ENCODE measurements at places on chromosomes 2 and 18. TPM values are rescaled to one million over a fixed set of nuclear protein-coding genes. Genes with fewer than 3 reads are reported as not detected.

RSAD2 gene
- not detected for total RNA-seq

SPEG gene
- total RNA-seq: 7.7 TPM

GRCh38 chr18:48594471-48595094 is 55.8 kb downstream of the CTIF start:
- peak; percentile 70 for DNase-seq

HOXD3 gene
- 1.8 TPM for total RNA-seq

DNA sequence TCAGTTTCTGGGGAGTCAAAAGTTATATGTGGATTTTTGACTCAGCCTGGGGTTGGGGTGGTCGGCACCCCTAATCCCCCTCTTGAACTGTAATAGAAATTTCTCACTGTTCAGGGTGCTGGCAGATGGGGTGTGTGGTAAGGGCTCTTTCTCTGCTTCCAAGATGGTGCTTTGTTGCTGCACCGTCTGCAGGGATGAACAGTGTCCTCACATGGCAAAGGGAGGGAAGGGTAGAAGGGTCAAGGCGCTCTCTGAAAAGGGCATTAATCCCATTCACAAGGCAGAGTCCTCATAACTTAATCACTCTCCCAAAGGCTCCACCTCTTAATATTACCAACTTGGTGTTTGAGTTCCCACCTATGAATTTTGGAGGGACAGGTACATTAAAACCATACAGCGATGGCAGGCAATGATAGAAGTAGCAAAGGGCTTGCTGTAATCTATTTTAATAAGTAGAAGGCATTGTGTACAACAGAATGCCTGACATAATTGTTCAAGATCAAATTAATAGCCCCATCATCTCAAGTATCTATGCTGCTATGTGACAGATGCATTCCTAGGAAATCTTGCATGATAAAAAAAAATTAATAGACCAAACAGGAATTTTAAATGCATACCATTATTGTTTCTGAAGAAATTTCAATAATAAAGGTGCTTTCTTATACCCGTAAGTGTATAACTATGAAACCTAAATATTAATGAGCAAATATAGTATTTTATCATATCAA is 28.1 kb downstream of the MMADHC start:
- no peak for DNase-seq

DNA sequence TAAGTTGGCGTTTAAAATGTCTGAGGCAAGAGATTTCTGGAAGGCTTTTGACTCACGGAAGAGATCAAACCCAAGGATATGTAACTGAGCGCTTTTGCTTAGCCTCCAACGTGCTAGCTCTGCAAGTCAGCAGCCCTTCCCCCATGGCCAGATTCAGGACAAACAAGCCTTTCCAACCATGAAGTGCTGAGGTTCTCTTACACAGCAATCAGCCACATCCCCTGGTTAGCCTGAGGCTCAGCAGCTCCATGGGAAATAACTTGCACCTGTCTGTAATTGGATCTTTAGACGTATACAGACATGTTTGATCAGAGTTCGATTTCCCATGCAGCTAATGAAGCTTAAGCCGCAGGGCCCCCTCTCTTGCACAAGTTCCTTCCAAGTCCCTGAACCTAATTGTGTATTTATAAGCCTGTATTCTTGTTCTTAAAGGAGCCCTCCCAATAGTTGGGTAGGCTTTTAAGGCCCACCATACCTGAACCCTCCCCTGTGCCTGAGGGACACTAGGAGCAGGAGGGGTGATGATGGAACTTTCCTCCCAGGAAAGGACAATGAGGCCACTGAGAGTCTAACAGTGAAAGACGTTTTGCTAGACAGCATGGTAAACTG is 2.1 kb upstream of the TMEM131 start:
- DNase-seq: no peak

DNA sequence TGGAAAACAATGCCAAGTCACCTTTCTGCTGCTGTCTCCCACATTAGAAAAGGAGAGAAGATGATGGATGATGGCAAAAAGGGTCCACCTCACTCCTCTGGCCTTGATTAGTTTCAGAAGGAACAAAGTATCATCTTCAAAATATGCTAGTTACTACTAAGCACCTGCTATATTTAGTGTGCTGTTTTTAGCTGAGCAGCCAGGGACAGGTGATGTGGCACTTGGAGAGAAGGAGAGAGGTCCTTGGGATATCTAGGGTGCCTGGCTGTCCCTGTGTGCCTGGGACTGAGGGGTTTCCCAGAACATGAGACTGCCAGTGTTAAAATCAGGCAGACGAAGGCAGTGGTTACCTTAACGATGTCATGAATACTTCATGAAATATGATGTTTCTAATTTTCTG is 235.5 kb upstream of the NT5C1B start:
- DNase-seq: no peak

Measured in G401 (cell line).